ENCODE measurements at places on chromosomes 2 and 18.

- DNase-seq: no peak
Observed at GRCh38 chr2:184032983-184033382, 565.3 kb upstream of the ZNF804A start.

DNA sequence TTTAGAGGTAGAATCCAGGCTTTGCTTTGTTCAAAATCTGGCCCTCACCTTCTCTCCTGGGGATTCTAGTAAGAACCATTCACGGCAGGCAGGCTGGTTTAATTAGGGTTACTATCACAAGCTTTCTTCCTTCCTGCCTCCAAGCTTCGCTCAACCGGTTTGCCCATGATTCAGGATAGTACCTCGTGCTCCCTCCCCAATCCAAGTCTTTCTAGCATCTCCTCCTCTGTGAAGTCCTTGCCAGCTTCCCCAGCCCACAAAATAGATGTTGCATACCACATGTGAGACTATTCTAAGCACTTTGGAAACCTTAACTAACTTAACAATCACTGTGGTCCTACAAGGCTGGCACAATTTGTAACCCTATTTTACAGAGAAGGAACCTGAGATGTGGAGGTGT lies 135.1 kb downstream of the SOCS6 start:
- DNase-seq: no peak

GRCh38 chr2:115400940-115401339 lies 958.5 kb downstream of the DPP10 start:
- no peak for DNase-seq

DNA sequence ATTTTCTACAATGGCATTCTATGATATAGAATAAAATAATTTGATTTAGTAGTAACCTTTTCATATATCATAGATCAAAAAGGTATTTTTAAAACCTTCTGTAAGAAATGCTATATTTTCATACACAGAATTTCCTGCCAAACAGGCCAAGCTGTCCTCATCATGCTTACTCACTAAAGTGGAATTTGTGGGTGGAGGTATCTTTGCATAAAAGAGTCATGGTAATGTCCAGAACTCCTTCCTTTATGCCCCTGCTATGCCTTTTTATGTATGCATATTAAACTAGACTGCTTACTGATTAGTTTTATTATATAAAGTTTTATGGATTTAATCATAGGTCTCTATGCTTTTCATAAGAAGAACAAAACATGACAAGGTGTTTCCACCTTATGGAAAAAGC lies 27.5 kb upstream of the MARCHF7 start:
- DNase-seq: no peak

- no peak for DNase-seq
Observed at GRCh38 chr2:36800381-36800780, 103.9 kb downstream of the VIT start.

GRCh38 chr2:61471905-61472805 lies 1.3 kb upstream of the USP34 start:
- no peak for DNase-seq
